ENCODE measurements at places on chromosomes 2 and 18. TPM values are rescaled to one million over a fixed set of nuclear protein-coding genes. Genes with fewer than 3 reads are reported as not detected.

FSIP2 gene
- 1.2 TPM for total RNA-seq

RESP18 gene
- total RNA-seq: not detected

- no peaks in the 10 kb centered on the region for H3K36me3 ChIP-seq
- H3K27me3 ChIP-seq: no peaks in the 10 kb centered on the region
- DNase-seq: no peak
- H3K4me3 ChIP-seq: no peak overlapping the region
These were observed 34.4 kb downstream of the ITGA6 start for GRCh38 chr2:172461591-172462372.

DNA sequence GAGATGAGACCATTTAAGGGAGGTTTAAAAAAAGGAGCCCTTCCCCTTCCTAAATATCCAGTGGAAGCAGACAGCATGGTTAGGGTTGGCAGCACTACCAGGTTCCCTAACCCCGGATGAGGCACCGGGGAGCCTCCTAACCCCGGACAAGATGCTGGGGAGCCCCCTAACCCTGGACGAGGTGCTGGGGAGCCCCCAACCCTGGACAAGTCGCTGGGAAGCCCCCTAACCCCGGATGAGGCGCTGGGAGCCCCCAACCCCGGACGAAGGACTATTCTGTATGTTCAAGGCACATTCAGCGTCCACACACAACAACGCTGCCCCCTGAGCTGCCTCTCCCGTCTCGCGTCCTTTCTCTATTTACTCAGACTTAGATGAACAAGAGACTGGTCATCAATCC, 51.9 kb downstream of the ANKMY1 start:
- H3K27me3 ChIP-seq: no peaks in the 10 kb centered on the region
- no peak overlapping the region for H3K4me3 ChIP-seq
- DNase-seq: no peak
- H3K4me1 ChIP-seq: no peaks in the 10 kb centered on the region

LPIN1 gene
- total RNA-seq: 170 TPM

SIX2 gene
- 0.87 TPM for total RNA-seq

SLC11A1 gene
- 19.0 TPM for total RNA-seq

DNA sequence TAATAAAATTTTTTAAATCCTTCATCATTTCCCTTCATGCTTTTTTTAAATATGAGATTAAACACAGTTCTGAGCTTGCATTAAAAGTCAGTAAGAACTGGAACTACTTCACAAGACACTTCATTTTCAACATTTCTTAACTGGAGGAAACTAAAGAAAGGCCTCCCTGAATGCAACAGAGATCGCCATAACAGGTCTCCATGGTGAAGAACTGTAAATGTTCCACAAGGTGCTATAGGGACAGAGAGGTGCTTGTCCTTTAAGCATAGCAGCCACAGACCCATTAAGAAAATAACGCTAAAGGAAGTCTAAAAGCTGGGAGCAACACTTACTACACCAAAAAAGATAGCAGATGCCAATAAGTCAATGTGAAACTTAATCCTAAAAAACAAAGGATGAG, 8.5 kb downstream of the STAM2 start:
- no peak for DNase-seq
- peaks cover 28% of the 10 kb centered on the region for H3K4me1 ChIP-seq
- no peak overlapping the region for H3K27ac ChIP-seq
- H3K4me3 ChIP-seq: no peak overlapping the region
- no peaks in the 10 kb centered on the region for H3K36me3 ChIP-seq

SCYGR2 gene
- total RNA-seq: not detected

GRCh38 chr2:164008752-164009151, 272.9 kb upstream of the FIGN start:
- H3K4me1 ChIP-seq: no peaks in the 10 kb centered on the region
- no peaks in the 10 kb centered on the region for H3K27me3 ChIP-seq
- no peak overlapping the region for H3K4me3 ChIP-seq

DNA sequence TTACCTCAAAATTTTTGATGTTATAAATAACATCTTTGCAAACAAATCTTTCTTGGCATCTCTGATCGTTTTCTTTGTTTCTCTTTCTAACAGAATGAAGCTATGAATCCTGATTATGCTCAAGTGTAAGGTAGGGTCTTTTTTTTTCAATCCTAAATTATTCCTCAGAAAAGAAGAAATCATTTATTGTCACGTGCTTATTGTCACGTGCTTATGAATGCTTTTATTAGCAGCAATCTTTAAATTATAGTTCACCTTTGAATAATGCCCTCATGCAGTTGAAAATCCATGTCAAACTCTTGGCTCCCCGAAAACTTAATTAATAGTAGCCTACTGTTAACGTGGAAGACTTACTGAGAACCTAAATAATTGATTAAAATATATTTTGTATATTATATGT, 39.2 kb upstream of the EPAS1 start:
- H3K4me1 ChIP-seq: no peaks in the 10 kb centered on the region
- no peak overlapping the region for H3K27ac ChIP-seq
- H3K36me3 ChIP-seq: no peaks in the 10 kb centered on the region
- H3K4me3 ChIP-seq: no peak overlapping the region
- no peak for DNase-seq

SNED1 gene
- 167 TPM for total RNA-seq

DNA sequence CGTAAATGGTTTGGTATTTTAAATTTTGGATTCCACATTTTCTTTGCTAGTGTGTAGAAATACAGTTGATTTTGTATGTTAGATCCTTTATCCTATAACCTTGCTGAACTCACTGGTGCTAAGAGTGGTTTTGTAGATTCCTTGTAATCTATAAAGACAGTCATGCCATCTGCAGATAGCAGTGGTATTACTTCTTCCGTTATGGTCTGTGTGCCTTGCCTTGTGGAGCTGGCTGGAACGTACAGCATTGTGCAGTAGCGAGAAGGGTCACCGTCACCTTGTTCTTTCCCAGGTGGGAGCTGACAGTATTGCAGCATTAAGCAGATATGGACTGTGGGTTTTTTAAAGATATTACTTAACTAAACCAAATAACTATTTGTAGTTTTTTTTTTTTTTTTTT, 33.7 kb downstream of the ATP9B start:
- no peak overlapping the region for H3K27ac ChIP-seq
- H3K4me3 ChIP-seq: no peak overlapping the region
- H3K4me1 ChIP-seq: no peaks in the 10 kb centered on the region

- H3K4me3 ChIP-seq: no peak overlapping the region
- H3K4me1 ChIP-seq: no peaks in the 10 kb centered on the region
- no peak for DNase-seq
- no peaks in the 10 kb centered on the region for H3K27me3 ChIP-seq
- no peak overlapping the region for H3K27ac ChIP-seq
These were observed 15.6 kb upstream of the GPBAR1 start for GRCh38 chr2:218245214-218245613.

DNA sequence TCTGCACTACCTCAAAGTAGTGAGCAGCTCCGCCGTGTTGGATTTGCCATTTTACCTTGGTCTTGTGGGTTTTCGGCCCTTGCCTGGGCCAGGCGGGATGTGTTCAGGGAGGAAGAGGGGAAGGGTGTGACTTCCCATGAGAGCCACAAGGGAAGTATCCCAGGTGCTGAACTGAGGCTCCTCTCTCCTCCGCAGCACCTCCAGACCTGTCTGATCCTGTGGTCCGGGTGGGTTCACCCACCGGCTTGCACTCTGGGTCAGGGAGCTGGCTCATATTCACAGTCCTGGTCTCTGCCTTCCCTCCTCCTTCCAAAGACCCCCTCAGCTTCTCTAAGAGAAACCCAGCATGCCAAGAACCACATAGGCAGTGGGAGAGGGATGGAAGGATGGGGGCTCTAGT, 235.8 kb downstream of the SEPTIN10 start:
- no peak overlapping the region for H3K4me3 ChIP-seq
- no peaks in the 10 kb centered on the region for H3K27me3 ChIP-seq
- no peaks in the 10 kb centered on the region for H3K4me1 ChIP-seq
- no peak for DNase-seq
- no peaks in the 10 kb centered on the region for H3K36me3 ChIP-seq

- no peak overlapping the region for H3K27ac ChIP-seq
- no peaks in the 10 kb centered on the region for H3K4me1 ChIP-seq
- no peak for DNase-seq
- no peak overlapping the region for H3K4me3 ChIP-seq
These were observed 1.8 kb downstream of the SLC5A7 start for GRCh38 chr2:107988108-107988507.

CUL3 gene
- 72.2 TPM for total RNA-seq

- no peaks in the 10 kb centered on the region for H3K27me3 ChIP-seq
- DNase-seq: no peak
- H3K36me3 ChIP-seq: no peaks in the 10 kb centered on the region
- no peaks in the 10 kb centered on the region for H3K4me1 ChIP-seq
These were observed 556.7 kb upstream of the FSIP2 start for GRCh38 chr2:185181901-185182300.

- H3K4me3 ChIP-seq: no peak overlapping the region
- DNase-seq: no peak
- H3K27me3 ChIP-seq: no peaks in the 10 kb centered on the region
These were observed 210.6 kb downstream of the CAMKMT start for GRCh38 chr2:44572196-44572900.

ECEL1 gene
- 7.3 TPM for total RNA-seq

- no peaks in the 10 kb centered on the region for H3K36me3 ChIP-seq
- DNase-seq: peak; percentile 13
- H3K4me3 ChIP-seq: no peak overlapping the region
- peaks cover 35% of the 10 kb centered on the region for H3K4me1 ChIP-seq
- H3K27ac ChIP-seq: peak overlapping the region; percentile 78
These were observed 86.6 kb downstream of the COL5A2 start for GRCh38 chr2:189092936-189093335.

RPIA gene
- 6.3 TPM for total RNA-seq

LONRF2 gene
- total RNA-seq: 11.4 TPM

DNA sequence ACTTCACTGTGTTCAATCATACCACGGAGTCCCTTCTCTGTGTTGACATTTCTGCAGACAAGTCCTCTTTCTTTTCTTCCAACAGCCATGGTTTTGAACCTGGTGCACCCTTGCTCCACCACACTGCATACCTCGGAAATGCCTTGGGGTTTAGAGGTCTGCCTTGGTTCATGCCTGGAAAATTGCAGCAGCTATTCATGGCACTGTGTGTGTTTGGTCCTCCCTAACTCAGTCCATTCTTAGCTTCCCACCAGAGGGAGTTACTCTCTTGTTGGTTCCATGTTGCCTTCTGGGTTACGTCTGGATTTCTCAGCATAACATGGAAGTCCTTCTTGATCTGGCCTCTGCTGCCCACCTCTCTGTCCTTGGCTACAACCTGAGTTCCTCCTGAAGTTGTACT, 206.0 kb downstream of the FHOD3 start:
- no peak overlapping the region for H3K4me3 ChIP-seq
- DNase-seq: no peak
- H3K4me1 ChIP-seq: no peaks in the 10 kb centered on the region
- H3K27ac ChIP-seq: no peak overlapping the region

- no peaks in the 10 kb centered on the region for H3K4me1 ChIP-seq
- no peaks in the 10 kb centered on the region for H3K27me3 ChIP-seq
- no peaks in the 10 kb centered on the region for H3K36me3 ChIP-seq
- no peak overlapping the region for H3K4me3 ChIP-seq
- no peak overlapping the region for H3K27ac ChIP-seq
These were observed 21.4 kb downstream of the SALL3 start for GRCh38 chr18:79000997-79001396.

DNA sequence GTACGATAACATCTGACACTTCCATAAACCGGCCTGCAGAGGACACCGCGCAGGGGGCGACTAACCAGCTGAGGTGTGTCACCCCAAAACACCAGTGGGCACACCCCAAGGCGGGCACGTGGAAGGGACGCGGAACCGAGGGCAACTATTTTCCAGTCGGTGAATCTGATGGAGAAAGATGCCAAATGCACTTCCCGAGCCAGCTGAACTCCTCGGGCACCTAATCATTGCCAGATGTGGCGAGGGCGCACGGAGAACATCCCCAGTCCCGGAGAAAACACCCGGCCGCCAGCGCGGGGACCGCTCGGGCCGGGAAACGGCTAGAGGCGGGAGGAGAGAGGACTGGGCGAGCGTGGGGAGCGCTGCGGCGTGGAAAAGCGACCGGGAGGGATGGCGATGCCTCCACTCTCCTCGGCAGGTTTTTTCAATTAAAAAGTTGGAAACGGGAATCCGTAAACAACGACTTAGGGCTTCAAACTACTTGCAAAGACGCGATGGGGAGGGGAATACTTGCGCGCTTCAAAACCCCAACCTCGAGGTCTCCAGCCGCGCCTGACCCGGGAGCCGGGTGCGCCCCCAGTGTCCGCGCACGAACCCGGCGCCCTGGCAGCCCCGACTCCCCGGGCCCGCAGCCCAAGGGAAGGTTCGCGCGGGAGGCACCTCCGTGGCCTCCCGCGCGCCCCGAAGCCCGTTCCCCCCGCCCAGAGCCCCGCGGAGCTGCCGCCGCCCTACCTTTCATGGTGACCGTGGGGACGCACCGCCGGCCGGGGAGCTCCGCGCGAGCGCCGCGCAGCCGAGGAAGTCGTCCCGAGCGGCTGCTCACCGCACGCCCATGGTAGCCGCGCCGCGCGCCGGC, 497 bp downstream of the COLEC12 start:
- H3K36me3 ChIP-seq: no peaks in the 10 kb centered on the region
- H3K27me3 ChIP-seq: no peaks in the 10 kb centered on the region
- H3K27ac ChIP-seq: peak overlapping the region; percentile 36
- no peak for DNase-seq
- peak overlapping the region; percentile 30 for H3K4me3 ChIP-seq

PROM2 gene
- 3.7 TPM for total RNA-seq

TWIST2 gene
- total RNA-seq: 101 TPM

DNA sequence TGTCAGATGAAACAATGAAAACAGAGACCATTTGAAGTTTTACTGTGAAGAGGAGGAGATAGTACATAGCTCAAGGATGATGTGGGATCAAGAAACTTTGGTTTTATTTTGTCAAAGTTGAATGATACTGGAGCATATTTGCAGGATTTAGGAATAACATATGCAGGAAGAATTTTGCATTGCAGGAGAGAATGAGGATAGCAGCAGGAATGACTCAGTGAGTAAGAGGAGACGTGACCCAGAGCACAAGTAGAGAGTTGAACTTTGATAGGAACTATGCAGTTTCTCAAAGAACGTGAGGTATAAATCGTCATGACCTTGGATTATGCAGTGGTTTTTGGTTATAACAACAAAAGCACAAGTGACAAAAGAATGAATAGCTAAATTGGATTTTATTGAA, 47.7 kb downstream of the MAPRE2 start:
- H3K27me3 ChIP-seq: no peaks in the 10 kb centered on the region
- H3K36me3 ChIP-seq: no peaks in the 10 kb centered on the region
- DNase-seq: no peak
- H3K4me1 ChIP-seq: peaks cover 26% of the 10 kb centered on the region
- H3K4me3 ChIP-seq: no peak overlapping the region

DLGAP1 gene
- total RNA-seq: 3.3 TPM

- H3K27ac ChIP-seq: no peak overlapping the region
- H3K4me3 ChIP-seq: no peak overlapping the region
- no peak for DNase-seq
- no peaks in the 10 kb centered on the region for H3K27me3 ChIP-seq
- H3K36me3 ChIP-seq: peaks cover 6% of the 10 kb centered on the region
These were observed 101.8 kb upstream of the SCN1A start for GRCh38 chr2:166229678-166230023.

Measured in tibial nerve (tissue), 4 donors.